Caudate nucleus (tissue), 63 donors: ENCODE measurements at places on chromosomes 16 and 17.

- DNase-seq: no peak
Measured at GRCh38 chr17:21774263-21774662, 81.9 kb downstream of the KCNJ18 start.

- no peak for DNase-seq
Measured at GRCh38 chr17:45869676-45870341, 24.5 kb upstream of the MAPT start.

- no peak for DNase-seq
Measured at GRCh38 chr16:12611006-12611477, 192.6 kb downstream of the CPPED1 start.

GRCh38 chr16:52572656-52573055 is 25.7 kb upstream of the TOX3 start:
- DNase-seq: no peak

DNA sequence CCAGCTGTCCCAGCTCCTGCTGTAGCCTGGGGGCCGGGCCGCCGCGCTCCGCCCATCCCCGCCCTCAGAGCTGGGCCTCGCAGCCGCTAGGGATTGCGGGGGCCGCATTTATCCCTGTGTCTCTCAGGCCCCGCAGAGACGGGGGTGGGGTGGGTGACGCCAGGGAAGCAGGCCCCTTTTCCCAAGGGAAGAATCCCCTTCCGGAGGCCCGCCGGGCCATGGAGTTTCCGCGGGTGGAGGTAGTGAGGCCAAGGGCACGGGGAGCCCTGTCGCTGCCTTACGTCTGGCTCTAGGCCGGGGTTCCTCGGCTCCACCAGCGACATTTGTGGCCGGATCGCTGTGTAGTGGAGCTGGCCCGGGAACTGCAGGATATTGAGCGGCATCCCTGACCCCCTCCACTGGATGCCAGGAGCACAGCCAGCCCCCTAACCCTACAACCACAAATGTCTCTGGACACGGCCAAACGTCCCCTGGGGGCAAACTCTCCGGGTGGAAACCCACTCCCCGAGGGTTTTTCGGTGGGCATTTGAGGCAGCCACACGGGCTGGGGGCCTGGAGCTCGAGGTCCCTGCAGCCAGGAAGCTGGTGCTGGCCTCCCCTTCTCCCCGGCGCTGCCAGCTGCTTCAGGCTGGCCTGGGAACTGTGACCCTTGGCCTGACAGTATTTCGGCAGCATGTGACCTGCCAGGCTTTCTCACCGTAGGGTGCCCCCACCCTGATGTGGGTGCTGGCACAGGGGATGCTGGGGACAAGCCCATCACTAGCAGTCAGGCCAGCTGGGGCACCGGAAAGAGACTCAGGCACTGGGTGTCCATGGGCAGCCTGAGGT is 12.0 kb upstream of the CD300A start:
- DNase-seq: peak; percentile 75

- DNase-seq: no peak
Measured at GRCh38 chr17:73145641-73146040, 19.2 kb upstream of the SSTR2 start.

DNA sequence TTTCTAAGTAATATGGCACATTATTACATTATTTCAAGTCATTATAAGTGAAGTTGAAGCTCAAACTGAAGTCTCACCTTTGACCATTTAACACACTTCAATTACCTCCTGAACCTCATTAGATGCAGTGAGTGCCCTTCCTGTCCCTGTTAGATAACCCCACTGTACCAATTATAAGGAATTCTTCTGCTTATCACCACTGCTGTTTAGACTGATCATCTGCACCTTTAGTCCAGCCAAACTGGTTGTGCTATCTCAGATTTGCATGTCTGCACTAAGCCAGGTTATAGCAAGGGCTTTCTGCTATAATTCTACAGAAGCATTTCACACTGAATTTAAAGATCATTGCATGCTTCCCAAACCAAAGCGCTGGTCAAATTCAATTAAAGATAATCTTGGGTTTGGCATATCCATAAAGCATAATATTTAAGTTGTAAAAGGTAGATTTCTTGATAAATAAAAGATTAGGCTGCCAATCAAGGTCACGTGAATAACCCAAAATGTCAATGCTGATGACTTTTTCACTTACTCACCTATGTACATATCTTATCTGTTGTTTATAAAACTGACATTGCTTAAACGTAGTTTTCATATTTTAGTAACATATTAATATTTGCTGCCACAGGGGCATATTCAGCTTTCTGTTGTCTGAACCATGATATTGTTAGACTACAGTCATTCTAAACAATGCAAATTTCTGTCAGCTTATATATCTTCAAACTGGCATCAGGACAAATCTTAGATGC is 11.9 kb downstream of the ITFG1 start:
- no peak for DNase-seq

- no peak for DNase-seq
Measured at GRCh38 chr17:3282901-3283300, 15.3 kb downstream of the OR3A1 start.

DNA sequence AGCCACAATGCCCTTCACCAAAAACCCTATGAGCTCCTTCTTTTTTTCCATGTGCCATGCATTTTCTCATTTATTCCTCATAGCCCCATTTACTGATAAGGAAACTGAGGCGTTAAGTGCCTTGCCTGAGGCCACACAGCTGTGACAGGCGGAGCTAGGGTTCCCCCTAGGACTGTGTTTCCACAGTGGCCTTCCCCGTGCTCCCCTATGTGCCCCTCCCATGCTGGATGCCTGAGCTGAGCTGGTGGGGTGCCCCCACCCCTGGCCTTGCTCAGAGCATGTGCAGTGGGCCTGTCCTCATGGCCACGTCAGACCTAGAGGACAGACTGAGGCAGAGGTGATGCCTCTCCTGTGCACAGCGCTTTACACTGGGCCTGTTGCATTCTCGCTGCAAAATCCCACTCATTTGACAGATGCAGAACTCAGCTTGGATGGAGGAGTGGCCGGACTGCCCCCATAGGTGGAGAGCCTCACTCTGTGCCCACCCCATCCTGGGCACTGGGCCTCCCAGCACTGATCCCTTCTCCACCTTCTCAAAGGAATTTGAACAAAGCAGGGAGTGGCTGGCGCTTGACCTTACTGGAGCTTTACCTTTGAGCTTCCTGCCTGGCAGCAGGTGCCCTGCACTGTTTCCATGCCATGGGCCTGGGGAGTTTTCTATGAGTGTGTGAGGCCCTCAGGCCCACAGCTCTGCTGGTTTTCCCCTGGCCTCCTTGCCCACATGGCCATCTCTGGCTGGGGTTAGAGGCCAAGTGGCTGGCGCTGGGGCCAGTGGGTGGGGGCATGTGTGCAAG is 2.6 kb downstream of the MAP2K3 start:
- DNase-seq: no peak

DNA sequence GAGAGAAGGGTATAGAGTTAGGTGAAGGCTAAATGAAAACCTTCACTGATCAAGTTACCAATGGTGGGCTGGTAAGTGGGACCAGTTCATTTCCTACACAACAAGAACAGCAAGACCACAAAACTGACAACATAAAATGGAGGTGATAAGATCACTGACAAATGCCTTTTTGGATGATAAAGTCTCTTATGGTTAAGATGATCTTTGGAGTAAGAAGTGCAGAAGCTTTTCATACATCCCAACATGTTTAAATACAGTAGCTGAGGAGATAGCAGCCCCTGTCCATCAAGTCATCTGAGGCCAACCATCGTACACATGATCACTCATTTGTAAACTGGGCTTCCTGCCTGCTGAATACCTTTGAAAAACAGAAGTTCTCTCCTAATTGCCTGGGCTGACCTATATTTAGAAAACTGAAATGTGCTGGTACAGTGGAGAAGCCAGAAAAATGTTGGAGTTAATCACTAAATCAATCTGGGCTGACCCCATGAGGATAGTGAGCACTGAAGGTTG is 259.0 kb upstream of the ZFHX3 start:
- no peak for DNase-seq

DNA sequence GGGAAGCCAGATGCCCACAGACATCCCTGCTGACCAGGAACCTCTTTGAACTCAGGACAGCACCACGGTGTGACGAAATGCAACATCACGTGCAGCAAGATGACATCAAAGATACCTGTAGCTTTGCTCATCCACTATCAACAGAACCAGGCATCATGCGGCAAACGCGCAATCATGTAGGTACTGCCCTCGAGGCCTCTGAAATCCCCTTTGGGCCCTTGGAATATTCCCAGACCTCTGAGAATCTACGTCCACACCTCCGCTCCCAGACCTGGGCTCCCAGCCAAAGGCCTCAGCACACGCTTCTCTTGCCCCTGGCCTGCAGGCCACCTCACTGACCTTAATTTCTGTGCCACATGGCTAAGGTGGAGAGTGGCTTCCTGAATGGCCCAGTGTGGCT is 7.3 kb downstream of the CX3CL1 start:
- no peak for DNase-seq

DNA sequence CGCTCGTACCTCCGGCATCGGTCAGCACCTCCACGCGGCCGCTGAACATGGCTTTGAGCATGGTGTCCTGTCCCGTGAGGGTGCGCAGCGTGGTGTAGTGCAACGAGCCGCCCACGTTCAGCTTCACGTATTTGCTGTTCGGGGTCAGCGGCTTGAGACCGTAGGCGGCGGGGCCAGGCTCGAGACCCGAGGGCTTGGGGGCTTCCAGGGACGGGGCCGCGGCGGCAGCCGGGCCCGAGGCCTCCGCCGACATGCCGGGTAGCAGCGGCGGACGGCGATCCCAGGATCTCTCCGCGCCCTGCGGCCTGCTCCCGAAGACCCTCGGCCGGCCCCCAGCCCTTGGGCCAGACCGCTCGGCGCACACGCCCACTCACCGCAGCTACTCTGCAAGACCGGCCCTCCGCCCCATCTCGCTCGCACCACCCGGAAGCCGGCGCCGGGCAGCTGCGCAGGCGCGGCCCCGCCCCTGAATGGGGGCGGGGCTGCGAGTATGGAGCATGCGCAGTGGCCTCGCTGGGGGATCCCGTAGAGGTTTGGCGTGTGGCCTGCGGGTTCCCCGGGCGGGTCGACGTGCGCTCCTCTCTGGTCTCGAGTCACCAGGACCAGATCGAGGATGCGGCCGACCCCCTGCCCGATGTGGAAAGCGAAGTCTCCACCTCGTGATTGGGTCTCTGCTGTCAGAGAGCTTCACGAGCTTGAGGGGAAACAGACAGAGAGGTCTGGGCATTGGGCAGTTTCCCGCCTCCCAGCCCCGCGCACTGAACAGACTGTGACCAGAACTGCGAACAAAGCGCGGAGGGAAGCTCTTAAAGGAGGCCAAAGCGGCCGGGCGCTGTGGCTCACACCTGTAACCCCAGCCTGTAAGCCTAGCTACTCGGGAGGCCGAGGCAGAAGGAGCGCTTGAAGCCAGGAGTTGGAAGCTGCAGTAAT is at the start of gene KCTD13:
KCTD13 (minus strand) TSS at position 446 of the 930 bp plus-strand sequence; CDS start at position 253, 193 bp downstream.
- peak; percentile 87 for DNase-seq

DNA sequence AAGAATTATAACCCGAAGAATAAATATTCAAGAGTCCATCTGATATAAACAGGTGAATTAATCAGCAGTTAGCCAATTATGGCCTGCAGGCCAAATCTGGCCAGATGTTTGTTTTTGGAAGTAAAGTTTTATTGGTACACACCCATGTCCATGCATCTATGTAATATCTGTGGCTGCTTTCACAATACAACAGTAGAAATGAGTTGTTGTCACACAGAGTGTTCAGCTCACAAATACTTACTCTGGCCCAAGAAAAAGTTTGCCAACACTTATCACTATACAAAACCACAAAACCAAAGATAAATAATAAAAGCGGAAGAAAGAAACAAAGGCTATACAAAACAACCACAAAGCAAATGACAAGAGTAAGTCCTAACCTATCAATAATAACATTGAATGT is 109.4 kb downstream of the CDYL2 start:
- DNase-seq: no peak

- no peak for DNase-seq
Measured at GRCh38 chr17:76956846-76957540, 88.8 kb downstream of the MGAT5B start.

- DNase-seq: no peak
Measured at GRCh38 chr17:79985943-79986391, 49.7 kb downstream of the TBC1D16 start.

- no peak for DNase-seq
Measured at GRCh38 chr17:50480854-50481490, 2.3 kb downstream of the RSAD1 start.

GRCh38 chr16:58501242-58502131 is 1.5 kb downstream of the NDRG4 start:
- DNase-seq: no peak

GRCh38 chr16:14300705-14301168 is 229.6 kb downstream of the MRTFB start:
- DNase-seq: peak; percentile 61

DNA sequence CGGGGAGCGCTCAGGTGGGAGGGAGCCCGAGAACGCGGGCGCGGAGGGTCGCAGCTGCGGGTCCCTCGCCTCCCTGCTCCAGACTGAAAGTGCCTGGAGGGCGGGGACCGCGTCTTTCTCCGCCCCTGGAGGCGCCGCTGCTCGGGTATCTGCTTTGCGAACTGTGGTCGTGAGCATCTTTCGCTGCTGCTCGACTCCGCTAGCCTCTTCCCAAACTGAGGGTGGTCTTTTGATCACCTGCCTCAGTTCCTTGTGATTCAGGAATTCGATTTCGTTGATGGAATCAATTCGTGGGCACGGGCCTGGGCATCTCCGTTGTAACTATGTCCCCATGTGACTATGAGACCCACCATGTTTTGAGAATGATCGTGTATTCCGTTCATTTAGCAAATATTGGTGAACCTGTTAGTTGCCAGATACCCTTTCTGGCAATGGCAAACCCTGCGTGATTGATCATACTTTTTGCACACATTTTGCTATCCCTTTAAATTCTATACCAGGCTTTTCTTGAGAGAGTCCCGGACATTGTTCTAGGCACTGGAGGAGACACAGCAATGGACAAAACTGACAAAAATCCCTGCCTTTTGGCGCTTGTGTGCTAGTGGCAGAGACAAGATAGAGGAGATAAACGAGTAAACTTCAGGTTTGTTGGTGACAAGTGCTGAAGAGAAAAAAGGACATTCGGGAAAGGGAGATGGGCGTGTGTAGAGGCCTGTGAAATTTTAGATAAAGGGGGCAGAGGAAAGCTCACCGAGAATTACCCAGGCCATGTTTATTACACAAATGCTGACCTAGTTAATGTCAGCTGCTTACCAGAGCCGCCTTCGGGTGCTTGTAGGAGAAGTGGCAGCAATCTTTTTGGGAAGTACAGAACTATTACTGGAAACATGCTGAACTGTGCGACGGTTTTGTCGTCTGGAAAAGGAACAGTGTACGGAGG is 948 bp downstream of the UTP18 start:
- peak; percentile 34 for DNase-seq

DNA sequence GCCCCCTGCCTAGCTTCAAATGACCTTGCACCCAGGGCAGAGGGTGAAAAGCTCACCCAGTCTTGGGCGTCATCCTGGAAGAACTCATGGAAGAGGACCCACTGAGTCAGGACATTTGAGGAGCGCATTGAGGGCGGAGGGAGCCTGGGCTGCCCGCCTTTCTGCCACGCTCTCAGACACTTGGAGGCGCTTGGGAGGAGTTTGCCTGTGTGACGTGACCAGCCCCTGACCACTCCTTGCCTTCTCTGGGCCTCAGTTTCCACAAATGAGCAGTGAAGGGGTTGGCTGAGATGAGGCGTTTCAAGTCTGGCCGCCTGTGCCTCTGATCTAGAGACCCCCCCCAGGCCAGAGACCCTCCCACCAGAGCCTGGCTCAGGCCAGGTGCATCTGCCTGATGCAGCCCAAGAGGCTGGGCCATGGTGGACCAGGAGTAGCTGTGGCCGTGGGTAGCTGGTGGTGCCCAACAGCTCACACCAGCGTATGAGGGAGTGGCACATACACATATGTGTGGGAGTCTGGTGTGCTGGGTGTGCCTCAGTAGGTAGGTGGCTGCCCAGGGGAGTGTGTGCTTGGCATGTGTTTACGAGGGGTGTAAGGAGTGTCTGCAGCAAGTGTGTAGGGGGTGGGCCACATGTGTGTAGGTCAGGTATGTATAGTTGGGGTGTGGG is 80.2 kb upstream of the TOB1 start:
- DNase-seq: no peak

- no peak for DNase-seq
Measured at GRCh38 chr16:1367486-1368174, 15.9 kb downstream of the GNPTG start.
